CD4-positive, alpha-beta T cell treated with Interleukin-2 at 100 ng/mL for 4 hours (primary cell): ENCODE measurements at places on chromosomes 11 and 22.
A peak's percentile ranks its signal among the peaks of the same experiment; 100 is the strongest.

DNA sequence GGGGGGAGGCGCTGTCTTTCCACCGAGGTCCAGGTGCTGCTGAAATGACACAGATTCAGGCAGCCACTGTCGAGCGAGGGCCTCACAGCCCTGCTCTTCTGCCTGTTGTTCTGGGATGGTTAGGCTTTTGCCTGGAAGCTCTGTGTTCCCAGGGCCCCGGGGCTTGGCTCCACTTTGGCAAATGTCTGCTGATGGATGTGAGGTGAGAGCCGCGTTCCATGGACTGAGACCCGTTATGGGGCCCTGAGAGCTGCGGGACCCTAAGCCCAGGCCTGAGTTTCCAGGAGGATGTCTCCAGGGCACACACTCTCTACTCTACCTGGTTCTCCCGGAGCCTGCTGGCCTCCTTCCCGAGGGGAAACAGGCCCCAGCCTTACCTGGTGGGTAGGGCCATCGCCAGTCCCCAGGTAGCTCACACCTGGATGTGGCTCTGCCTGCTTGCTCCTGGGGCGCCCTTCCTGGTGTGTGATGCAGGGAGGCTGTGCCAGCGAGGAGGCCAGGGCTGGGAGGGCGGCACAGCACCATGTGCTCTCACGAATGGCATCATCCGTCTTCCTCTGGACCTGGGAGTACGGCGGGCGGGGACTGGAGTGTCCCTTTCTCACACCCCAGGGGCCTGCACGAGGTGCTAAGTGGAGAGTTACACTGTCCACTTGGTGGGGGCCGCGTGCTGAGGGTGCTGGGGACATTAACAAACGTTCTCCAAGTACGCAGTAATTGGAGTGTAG lies 435.5 kb downstream of the TBC1D22A start:
- no peak for DNase-seq

GRCh38 chr11:69912161-69912910 lies 93.1 kb upstream of the FGF3 start:
- no peak for DNase-seq

DNA sequence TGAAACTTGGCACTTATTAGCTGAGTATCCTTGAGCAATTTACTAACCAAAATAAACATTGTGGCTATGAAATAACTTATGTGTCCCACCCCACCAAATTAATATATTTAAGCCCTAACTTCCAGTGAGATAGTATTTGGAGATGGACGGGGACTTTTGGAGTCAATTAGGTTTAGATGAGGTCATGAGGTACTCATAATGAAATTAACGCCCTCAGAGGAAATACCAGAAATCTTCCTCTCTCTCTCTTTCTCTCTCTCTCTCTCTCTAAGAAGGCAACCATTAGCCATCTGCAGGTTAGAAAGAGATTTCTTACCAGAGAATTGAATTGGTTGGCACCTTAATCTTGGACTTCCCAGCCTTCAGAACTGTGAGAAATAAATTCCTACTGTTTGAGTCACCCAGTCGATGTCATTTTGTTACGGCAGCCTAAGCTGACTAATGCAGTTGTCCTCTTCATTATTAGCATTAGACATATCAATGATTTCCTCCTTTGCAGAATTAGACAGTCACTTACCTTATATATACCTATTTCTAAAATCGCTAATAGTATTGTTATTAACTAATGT lies 1284.0 kb downstream of the FAM181B start:
- DNase-seq, result no peak

- DNase-seq, result no peak
Measured at GRCh38 chr11:64094463-64095260, 58.9 kb downstream of the FLRT1 start.

GRCh38 chr22:42171946-42172719 lies 41.5 kb upstream of the CYP2D6 start:
- DNase-seq, result no peak

GRCh38 chr22:25602916-25603315 lies 38.4 kb downstream of the GRK3 start:
- no peak for DNase-seq

DNA sequence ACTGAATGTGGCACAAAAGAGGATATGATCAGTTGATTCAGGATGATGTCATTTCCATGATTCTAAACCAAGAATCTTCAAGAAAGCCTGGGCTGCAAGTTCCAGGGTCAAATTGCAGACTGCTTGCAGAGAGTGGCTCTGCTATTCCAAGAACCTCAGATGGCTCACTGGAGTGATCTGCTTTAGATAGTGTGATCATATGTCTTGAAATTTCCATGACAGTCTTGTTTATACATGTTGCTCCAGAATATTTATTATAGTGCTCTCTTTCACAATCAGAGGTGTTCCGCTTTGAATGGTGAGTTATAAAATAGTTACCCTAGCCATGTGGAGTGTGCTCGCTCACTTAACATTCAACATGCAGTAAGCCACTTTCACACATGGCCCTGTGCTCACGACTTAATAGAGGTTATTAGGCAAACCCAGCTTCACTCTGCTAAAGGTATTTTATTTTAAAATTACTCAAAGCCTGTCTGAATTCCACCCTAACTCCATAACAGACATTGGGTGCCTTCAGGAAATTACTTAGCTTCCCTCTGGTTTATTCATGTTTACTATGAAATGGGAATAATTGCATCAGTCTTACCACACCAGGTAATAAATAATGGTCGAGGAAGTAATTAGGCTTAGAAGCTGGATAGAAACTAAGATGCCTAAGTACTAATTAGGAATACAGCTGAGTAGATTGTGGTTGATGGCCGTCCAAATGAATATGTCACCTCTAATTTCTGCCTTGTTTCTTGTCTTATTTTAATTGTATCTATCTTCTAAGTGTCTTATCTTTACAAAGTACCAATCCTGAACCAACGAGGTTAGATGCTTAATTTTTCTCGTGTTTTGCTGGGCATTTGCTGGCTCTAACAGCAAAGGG lies 187.9 kb downstream of the ETS1 start:
- no peak for DNase-seq

DNA sequence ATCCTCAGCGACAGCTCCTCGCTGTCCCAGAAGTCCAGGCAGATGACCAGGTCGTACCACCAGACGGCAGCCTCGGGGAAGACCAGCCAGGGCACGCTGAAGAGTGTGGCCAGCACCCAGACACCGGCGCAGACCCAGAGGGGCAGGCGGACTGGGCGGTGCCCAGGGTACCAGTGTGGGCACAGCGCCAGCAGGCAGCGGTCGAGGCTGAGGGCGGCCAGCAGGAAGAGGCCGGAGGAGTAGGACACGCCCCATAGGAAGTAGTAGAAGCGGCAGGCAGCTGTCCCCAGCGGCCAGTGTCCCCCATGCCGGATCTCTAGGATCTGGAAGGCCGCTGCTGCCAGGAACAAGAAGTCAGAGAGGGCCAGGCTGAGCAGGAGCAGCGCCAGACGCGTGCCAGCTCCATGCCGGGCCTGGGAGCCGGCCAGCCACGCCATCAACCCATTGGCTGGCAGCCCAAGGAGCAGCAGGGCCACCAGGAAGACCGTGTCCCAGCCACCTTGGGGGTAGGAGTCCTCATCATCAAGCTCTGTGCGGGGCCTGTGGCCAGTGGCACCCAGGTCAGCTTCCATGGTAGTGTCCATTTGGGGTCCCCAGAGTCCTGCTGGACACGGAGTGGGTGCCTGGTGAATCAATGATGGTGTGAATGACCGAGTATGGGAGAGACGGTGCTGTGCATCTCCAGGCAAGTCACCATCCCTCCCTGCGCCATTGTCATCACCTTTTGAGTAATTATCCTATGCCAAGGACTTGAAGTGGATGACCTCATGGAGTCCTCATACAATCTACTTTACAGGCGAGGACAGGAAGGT lies at the start of gene GPR152:
TSS of gene GPR152 (minus strand) at position 589 of the 812 bp plus-strand sequence. CDS start at position 584, 5 bp downstream.
- DNase-seq, result no peak

- DNase-seq, result no peak
Measured at GRCh38 chr11:81470446-81470845, 1263.2 kb downstream of the FAM181B start.

GRCh38 chr11:84714316-84714780 lies 912.8 kb downstream of the DLG2 start:
- DNase-seq, result no peak

GRCh38 chr11:13862845-13863392 lies 99.6 kb upstream of the SPON1 start:
- DNase-seq, result no peak

- DNase-seq, result no peak
Measured at GRCh38 chr11:10233581-10233980, 60.4 kb downstream of the SBF2 start.

DNA sequence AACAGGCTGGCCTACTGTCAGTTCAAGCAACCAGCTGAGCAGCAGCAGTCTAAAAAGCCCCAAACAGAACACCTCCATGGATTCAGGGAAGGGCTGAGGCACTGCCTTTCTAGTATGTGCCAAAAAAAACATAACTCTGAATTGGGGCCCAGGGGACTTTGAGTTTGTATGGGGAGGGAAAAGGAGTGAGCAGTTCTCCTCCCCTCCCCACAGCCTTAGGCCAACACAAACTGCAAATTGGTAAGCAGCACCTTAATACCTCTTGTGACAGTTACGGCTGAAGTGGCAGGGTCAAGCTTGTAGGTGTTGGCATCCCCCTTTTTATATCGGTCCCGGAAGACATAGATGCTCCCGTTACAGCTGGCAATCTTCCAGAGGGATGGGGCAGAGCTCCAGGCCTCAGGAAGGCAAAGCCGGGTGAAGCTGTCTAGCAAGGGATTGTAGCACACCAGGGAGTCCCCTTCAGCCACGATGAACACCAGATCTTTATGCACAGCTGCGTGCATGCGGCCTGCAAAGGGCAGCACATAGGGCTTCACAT lies 6.0 kb downstream of the KBTBD4 start:
- DNase-seq, result no peak

- DNase-seq, result no peak
Measured at GRCh38 chr11:86615487-86615886, 56.9 kb downstream of the ME3 start.

DNA sequence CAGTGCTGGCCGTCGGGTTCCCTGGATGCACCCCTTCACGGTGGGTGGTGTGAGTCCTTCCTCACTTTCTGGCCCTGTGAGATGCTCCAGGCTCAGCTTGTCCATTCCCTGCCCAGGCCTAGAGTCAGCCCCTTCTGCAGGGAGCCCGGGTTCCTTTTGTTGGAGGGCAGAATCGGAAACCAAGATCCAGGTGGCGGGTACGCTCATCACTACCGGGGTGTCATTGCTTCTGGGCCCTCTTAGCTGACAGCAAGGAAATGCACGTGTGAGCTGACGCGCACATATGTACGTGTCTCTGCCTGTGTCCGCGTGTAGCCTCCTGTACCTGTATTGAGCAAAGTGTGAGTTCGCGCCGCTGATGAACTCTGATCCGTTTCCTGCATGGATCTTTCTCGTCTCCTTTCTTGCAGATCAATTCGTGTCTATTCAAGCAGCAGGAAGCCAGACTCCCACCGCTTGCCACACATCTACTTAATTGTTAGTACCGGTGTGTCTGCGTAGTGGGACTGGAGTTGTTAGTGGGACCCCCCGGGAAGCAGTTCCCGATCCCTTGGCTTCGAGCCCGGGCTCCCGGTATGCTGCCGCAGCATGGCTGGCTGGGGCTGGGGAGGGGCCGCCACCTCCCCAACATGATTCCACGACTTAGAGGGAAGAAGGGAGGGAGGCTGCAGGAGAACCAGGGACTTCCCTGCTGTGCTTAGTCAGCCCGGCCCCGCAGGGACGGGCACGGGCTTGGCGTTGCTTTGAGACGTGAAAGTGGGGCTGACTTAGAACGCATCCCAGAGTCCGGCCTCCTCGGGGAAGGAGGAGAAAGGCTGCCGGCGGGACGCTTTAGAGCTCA lies 35.9 kb upstream of the GRAMD4 start:
- DNase-seq, result no peak

GRCh38 chr11:9073466-9074225 lies 17.8 kb downstream of the SCUBE2 start:
- DNase-seq, result no peak

DNA sequence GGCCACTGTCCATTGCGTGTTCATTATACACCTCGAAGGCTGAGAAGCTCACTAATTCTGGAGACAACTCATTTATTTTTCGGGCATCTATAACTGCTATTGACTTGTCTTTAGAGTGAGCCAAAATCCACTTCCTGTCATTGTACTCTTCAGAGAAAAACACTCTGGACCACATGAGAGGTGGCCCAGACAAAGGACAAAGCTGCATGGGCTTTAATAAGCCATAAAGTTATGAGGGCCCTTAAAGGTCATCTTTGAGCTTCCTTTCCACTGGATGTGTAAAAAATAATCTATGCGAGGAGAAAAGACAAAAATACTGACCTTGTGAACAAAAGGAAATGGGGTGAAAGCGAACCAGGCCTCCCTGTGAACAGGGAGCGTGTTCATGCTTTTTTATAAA lies 63.5 kb upstream of the ZC3H12C start:
- DNase-seq, result no peak

GRCh38 chr22:28716686-28717085 lies 24.9 kb downstream of the CHEK2 start:
- no peak for DNase-seq

GRCh38 chr11:21646351-21646750 lies 546.5 kb upstream of the ANO5 start:
- no peak for DNase-seq

DNA sequence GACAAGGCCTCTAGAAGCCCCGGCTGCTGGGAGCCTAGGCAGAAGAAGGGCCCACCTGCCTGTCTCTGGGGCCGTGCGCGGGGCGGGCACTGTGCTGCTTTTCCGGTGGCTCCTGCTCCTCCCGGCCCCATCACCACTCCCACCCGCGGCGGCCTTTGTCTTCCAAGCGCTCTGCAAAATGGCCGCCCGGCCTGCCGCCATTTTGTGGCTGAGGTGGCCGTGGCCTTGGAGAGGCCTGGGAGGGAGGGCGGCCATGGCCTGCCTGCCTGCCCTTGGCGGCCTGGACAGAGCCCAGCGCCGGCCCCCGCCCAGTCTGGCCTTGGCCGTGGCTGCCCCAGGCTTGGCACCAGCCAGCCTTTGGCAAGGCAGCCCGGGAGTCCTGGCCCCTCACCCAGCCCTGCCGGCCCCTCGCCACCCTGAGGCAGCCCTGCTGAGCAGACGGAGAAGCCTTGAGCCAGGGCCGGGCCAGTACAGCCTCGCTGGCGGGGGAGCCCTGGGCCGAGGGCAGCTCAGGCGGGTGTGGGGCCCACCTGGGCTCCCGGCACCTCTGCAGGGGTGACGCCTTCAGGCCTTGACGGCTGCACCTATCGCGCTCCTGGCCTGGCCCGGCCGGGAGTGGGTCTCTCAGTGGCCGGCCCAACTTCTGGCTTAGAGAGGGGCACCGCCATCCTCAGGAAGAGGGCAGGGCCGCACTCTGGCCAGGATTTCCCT lies 46.0 kb upstream of the PPARA start:
- no peak for DNase-seq

GRCh38 chr11:64726211-64726641 lies 3.2 kb upstream of the NRXN2 start:
- no peak for DNase-seq

GRCh38 chr11:85756401-85757200 lies 54.3 kb downstream of the SYTL2 start:
- peak; percentile 69 for DNase-seq

DNA sequence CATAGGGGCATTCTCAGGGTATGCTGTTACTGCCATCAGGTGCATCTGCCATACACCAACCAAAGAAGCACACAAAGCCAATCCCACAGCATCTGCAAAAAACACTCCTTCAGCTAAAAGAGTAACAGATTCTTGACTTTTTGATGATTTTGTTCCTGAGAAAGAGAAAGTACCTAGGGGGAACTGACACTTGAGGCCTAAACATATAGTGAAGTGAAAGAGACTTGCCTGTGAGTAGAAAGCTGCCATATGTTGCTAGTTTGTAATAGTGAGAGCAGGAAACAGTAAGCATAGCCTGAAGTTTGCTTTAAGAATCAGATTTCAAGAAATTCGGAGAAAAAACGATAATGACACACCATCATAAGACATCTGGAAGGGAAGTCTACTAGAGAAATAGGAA lies 97.9 kb upstream of the CTSC start:
- DNase-seq, result no peak
